Stimulated activated CD4-positive, alpha-beta T cell treated with anti-CD3 and anti-CD28 coated beads, Interleukin-1b, Interleukin-23, amount 100 ng/mL, for 1 hour (primary cell): ENCODE measurements at places on chromosomes 2 and 18.
A peak's percentile ranks its signal among the peaks of the same experiment; 100 is the strongest.

- no peak for DNase-seq
Measured at GRCh38 chr18:61400016-61400635, 66.9 kb downstream of the CDH20 start.

DNA sequence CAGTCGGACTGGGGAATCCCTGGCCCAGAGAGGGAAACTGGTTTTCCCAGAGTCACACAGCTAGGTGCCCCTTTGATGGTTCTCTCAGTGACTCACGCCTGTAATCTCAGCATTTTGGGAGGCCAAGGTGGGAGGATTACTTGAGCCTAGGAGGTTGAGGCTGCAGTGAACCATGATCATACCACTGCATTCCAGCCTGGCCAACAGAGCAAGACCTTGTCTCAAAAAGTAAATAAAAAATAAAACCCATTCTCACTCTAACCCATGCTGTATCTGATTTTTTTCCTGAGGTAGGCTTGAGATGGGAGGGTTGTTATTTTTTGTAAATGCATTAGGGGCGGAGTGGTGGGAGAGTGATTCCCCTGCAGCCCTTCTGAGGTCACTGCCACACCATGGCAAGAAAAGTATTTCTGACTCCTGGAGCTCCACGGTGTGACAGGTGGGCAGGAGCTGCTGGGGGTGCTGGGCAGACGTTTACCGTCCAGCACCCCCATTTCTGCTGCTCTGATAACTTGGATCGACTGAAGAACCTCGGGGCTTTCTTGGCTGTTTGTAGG lies 60.3 kb downstream of the HPCAL1 start:
- no peak for DNase-seq

GRCh38 chr2:38626326-38627035 lies 23.8 kb upstream of the HNRNPLL start:
- DNase-seq = no peak

GRCh38 chr2:219496825-219497494 lies 1.7 kb upstream of the GMPPA start:
- DNase-seq = no peak

DNA sequence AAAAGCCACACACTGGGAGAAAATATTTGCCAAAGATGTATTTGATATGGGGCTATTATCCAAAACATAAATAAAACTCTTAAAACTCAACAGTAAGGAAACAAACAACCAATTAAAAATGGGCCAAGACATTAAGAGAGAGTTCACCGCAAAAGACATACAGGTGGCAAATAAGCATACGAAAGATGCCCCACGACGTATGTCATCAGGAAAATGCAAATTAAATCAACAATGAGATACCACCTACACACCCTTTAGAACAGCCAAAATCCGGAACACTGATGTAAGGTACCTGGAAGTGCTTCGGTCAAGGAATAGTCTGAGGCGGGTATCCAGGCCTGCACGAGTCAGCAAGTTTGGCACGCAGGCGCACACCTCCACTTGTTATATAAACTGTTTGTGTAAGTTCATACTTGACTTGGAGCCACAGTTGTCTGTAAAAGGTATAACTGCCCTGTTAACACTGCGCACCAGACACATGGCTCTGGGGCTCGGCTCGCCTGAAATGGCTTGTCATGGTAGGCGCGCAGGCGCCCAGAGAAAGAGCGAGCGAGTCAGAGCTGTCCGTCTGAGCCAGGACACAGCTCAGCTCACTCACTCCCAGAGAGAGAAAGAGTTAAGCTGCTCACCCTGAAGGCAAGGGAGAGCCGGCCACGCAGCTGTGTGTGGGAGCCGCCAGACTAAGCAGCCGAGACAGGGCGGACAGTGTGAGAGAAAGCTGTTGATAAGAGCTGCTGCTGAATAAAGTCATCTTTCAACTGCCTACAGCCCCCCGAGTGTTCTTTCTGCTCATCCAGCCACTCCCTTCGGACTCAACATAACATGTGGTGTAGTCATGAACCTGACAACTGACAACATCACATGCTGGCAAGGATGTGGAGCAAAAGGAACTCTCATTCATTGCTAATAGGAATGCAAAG lies 87.3 kb downstream of the HNRNPLL start:
- DNase-seq = no peak

- no peak for DNase-seq
Measured at GRCh38 chr2:9799011-9799596, 44.2 kb upstream of the TAF1B start.

DNA sequence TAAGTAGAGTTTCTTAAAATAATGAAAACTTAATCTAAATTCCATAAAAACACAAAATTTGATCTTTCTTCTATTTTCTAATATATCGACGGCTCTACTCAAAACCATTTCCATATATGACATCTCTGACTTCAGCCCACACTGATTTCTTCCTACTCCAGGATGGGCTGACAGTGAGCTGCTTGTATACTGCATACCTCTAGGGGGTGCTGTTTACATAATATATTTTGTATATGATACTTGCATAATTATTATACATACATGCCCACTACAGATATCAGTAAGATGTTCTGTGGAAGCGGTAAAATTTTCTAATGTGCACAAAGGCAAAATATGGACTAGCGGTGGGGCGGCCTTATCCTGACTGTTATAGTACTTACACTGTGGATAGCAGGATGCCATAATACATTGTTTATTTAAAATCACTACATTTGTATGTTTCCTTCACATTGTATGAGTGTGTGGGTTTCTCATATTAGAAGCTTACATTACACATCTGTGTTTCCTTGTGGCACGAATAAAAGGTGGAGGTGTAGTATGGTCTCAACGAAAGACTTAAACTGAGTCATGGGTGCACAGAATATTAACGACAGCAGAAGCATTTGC lies 66.1 kb upstream of the NXPH2 start:
- no peak for DNase-seq

DNA sequence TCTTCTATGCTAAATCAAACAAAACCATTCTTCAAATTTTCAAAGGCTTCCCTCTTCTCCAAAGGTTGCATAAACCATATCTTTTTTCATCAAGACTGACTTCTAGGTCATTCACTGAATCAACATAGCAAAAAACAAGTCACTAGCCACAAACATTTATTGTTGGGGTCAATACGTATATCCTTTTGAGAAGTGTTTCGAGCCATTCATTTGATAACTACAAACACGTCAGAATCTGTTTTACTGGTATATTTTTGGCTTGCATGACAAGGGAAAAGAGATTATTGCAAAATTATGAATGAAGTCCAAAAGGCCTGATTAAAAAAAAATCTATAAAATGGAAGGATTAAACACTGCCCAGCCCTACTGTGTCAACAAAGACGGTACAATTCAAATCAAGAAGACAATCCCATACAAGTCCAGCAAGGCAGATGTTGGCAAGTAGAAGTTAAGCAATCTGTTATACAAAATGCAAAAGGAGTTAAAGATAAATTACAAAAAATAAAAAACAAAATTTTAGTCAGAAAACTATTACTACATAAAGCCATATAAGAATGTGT lies 222.4 kb downstream of the SRBD1 start:
- DNase-seq = no peak

- no peak for DNase-seq
Measured at GRCh38 chr2:16477648-16478047, 188.0 kb downstream of the CYRIA start.

DNA sequence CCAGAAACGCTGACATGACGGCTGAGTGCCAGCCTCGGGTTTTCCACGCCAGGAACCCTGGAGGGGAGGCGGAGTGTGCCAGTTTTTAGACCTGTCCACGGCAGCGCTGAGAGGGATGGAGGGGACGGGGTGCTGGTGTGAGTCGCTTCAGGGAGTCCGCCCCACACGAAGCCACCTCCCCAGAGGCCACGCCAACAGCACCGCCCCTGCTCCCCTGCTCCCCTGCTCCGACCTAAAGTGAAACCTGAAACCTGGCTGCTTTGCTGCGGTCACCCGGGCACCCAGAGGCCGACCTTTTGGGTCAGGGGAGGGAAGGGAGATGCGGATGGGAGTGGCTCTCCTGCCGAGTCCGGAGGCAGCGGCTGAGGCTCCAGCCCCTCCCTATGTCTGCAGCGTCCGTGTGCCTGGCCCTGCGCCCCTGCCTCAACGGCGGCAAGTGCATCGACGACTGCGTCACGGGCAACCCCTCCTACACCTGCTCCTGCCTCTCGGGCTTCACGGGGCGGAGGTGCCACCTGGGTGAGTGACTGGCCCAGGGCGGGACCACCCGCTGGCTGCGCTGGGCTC lies 38.1 kb downstream of the SNED1 start:
- DNase-seq = no peak

- DNase-seq = no peak
Measured at GRCh38 chr18:59501920-59502273, 142.8 kb upstream of the LMAN1 start.

DNA sequence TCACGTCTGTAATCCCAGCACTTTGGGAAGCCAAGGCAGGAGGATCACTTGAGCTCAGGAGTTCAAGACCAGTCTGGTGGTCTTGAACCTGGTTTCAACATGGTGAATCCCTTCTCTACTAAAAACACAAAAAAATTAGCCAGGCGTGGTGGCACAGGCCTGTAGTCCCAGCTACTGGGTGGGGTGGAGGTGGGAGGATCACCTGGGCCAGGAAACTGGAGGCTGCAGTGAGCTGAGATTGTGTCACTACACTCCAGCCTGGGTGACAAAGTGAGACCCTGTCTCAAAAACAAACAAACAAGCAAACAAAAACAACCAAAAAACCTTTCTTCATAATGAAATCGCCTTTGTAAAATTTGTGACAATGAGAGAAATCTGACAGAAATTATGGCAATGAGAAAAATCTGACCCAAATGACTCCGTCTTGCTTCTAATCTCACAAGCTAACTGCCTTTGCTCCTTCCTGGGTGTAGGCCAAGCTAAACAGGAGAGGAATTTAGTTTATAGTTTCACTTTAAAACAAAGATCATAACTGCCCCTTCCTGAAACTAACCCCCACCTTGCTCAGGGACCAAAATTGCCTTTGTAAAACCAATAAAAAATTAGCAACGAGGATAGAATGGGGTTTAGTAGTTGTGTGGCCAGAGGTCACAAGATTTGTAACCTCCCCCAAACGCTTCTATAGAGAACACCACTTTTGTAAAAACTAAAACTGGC lies 60.7 kb upstream of the KIF5C start:
- no peak for DNase-seq

DNA sequence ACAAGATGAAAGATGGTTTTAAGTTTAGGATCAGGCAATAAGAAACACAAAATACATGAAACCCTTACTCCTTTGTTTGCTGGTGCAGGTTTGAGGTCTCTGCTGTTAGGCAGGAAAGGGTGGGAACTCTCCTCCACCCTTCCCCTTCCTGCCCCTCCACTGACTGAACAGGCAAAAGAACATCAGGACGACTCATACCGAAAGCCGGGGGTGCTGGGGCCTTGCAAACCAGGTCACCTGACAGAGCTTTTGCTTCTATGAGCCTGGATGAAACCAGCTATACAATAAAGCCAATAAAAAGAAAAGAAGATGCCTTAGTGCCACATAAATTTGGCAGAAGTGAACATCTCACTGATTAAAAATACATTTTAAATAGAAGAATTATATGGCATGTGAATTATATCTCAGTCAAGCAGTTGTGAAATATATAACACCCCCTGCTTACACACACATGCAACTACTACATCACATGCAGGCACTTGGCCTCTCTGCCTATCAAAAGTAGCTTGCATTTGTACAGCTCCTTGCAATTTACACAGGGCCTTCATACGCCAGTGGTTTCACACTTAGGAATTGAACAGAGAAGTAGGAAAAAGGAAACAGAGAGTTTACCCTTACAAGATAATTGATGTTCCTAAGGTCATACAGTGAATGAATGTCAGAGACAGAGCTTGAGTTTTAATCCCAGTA lies 215.1 kb upstream of the TRIB2 start:
- peak; percentile 41 for DNase-seq

GRCh38 chr2:64924170-64924934 lies 64.8 kb upstream of the SLC1A4 start:
- DNase-seq = no peak
